ENCODE measurements at places on chromosomes 5 and 9.
A peak's percentile ranks its signal among the peaks of the same experiment; 100 is the strongest.

GRCh38 chr5:83219495-83219894, 142.1 kb downstream of the XRCC4 start:
- DNase-seq = no peak

GRCh38 chr5:78001197-78001596, 225.1 kb upstream of the TBCA start:
- no peak for DNase-seq

- DNase-seq = no peak
These were observed 72.2 kb downstream of the ADAMTS2 start for GRCh38 chr5:179273073-179273435.

DNA sequence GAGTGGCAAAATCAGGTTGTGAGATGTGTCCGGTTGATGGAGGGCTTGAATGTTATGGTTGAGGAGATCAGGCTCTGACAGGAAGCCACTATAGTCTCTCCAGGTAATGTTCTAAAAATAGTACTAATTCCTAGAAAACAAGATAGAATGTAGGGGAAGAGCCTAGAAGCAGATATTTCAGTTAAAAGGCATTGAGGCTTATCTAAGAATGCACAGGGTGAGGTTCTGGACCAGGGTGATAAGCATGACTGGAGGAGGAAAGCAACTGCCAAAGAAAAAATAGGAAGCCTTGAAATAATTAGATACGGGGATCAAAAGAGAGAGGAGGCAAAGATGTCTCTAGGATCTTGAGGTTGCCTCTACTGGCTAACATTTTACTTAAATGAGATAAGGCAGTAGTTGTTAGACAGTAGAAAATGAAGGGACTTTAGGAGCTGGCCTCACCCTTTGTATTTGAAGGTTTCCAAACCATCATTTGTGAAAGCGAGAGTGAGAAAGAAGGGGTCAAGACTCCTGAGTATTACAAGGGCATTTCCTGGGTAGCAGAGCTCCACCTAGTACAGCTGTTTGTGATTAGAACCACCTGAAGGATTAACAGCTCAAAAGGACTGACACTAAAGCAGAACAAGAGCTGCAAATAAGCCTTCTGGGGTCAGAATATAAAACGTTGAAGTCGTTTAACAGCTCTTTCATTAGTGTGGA, 15.4 kb upstream of the ARL15 start:
- DNase-seq = no peak

DNA sequence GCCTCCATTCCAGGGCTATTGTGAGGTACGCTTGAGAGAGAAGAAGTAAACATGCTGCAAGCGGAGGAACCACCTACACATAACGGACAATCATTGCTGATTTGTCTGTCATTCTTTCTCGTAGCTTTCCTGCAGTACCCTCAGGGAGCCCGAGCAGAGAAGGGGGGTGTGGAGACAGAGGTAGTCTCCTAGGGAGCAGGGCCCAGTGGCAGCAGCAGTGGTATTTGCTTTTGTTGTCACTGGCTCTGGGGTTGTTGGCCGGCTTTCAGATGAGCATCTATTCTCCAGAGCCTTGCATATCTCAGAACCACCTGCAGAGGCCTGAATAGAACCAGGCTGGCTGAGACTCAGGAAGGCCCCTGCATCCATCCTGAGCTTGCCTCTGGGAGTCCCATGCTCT, 19.9 kb downstream of the ENHO start:
- DNase-seq = no peak

GRCh38 chr9:133981958-133982681, 10.0 kb downstream of the VAV2 start:
- no peak for DNase-seq

DNA sequence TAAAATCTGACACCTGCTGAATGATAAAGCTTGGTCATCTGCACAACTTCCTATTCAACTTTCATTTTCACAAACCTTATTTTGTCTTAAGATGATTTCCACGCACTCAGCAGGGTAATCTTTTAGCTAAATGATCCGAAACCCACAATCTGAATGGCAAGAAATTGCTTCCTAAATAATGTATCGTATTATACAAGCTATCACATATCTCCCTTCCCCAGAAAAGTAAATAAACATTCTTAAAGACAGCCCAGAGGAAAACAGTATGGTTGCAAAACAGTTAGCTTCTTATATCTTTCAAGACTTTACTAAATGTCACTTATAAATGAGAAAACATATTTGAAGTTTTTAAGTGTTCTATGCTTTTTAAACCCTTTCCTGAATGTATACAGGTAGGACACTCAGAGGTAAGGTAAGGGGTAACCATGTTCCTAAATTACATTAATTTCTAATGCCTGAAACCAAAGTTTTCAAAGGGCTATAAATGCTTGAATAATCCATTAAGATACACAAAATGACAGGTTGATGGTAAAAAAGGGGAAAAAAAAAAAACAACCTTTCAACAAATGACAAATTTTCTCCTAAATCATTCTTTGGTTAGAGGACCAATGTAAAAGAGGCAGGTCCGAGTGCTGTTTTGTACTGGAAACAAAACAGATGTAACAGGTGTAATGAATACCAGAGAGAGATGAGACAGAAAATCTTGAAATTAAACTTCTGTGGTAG, 36.3 kb downstream of the ELAVL2 start:
- no peak for DNase-seq

DNA sequence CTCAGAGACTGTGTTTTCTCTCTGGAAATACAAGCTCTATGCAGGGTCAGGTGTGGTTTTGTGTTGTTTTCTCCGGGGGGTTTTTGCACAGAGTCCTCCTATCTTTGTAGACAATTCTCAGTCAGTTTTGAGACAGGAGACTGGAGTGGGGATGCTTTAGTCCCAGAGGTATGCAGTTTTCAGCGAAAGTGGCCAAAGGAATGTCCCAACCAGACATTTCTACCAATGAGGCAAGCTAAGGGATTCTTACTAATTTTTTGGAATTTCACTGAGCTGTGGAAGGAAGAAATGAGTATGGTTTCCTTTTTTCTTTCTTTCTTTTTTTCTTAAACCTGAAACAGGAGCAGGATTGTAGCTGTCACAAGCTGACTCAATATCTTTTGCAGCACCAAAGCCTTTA, 35.3 kb upstream of the PLPP1 start:
- DNase-seq = no peak

- no peak for DNase-seq
These were observed 198.3 kb downstream of the PLK2 start for GRCh38 chr5:58261605-58262004.

- DNase-seq = no peak
These were observed 27.3 kb downstream of the IFNW1 start for GRCh38 chr9:21114311-21114710.

DNA sequence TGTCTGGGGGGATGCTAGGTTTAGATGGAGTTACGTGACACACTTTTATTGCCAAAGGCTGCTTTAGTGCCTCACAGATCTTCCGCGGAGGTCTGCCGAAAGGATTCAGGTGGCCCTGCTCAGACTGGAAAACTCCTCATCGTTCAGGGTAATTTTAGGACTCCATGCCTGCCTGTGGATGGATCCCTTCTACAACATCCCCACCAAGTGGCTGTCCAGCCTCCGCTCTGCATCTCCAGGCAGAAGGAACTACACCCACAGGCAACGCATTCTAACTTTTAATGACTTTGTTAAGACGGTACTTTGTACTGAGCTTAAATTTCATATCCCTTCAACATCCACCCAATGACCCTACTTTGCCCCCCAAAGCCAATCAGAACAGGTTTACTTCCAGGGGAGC, 29.4 kb downstream of the ATPSCKMT start:
- peak; percentile 38 for DNase-seq

- DNase-seq = no peak
These were observed 104.1 kb downstream of the STRBP start for GRCh38 chr9:123164285-123164684.

GRCh38 chr9:105311306-105311705, 66.9 kb downstream of the SLC44A1 start:
- DNase-seq = no peak

- no peak for DNase-seq
These were observed 505.3 kb downstream of the CCDC171 start for GRCh38 chr9:16058131-16058549.
